ENCODE measurements at places on chromosomes 7 and 10. TPM values are rescaled to one million over a fixed set of nuclear protein-coding genes. Genes with fewer than 3 reads are reported as not detected.

CHST15 gene
- 11.9 TPM for total RNA-seq

CPA5 gene
- total RNA-seq, result not detected

ARHGEF5 gene
- 1.8 TPM for total RNA-seq

ASIC3 gene
- 5.9 TPM for total RNA-seq

IDI2 gene
- not detected for total RNA-seq

CNPY1 gene
- not detected for total RNA-seq

ZNF655 gene
- 214 TPM for total RNA-seq

MACC1 gene
- total RNA-seq, result 0.26 TPM

CCDC3 gene
- total RNA-seq, result 0.23 TPM

GRCh38 chr10:60446070-60446833, 56.6 kb upstream of the ANK3 start:
- no peaks in the 10 kb centered on the region for H3K27me3 ChIP-seq
- no peak for DNase-seq
- no peak overlapping the region for H3K4me3 ChIP-seq
- H3K27ac ChIP-seq, result no peak overlapping the region
- H3K4me1 ChIP-seq, result peaks cover 3% of the 10 kb centered on the region

- DNase-seq, result no peak
- H3K4me3 ChIP-seq, result no peak overlapping the region
- H3K4me1 ChIP-seq, result no peaks in the 10 kb centered on the region
- no peaks in the 10 kb centered on the region for H3K27me3 ChIP-seq
Observed at GRCh38 chr7:121960678-121961077, 87.7 kb downstream of the PTPRZ1 start.

DNA sequence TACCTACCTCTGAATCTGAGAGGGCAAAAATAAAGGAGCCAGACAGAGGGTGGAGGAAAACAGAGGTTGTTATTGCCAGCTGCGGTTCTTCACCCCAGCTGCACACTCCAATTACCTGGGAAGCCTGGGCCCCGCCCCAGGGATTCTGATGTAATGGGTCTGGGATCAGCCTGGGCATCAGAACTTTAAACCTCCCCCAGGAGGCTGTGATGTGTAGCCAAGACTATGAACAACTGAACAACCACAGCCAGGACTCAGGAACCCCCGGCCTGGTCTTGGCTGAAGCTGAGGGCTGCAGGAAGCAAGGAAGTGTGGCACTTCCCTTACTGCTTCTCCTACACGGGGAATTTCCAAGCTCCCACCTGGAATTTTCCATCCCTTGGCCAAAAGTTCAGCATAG, 89.3 kb downstream of the HIP1 start:
- no peaks in the 10 kb centered on the region for H3K4me1 ChIP-seq
- DNase-seq, result no peak
- no peaks in the 10 kb centered on the region for H3K27me3 ChIP-seq
- no peak overlapping the region for H3K4me3 ChIP-seq

DNA sequence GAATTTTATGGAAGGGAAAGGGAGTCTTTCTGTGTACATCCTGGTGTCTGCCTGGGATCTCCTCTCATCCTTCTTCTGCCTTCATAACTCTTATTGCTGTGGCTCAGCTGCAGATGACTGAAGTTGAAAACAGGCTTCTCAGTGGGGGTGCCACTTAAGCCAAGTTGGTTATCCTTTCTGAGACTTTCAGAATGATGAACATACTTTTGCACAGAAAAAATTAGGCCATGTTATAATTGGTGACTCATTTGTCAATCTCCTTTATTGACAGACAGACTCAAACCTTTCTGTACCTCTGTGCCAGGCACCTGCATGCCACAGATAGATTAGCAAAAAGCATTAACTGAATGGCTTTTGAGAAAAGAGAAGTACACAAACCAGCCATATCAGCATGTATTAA, 430.3 kb downstream of the SORCS1 start:
- no peak for DNase-seq
- no peaks in the 10 kb centered on the region for H3K36me3 ChIP-seq
- H3K4me3 ChIP-seq, result no peak overlapping the region
- H3K27ac ChIP-seq, result no peak overlapping the region
- no peaks in the 10 kb centered on the region for H3K4me1 ChIP-seq

DNA sequence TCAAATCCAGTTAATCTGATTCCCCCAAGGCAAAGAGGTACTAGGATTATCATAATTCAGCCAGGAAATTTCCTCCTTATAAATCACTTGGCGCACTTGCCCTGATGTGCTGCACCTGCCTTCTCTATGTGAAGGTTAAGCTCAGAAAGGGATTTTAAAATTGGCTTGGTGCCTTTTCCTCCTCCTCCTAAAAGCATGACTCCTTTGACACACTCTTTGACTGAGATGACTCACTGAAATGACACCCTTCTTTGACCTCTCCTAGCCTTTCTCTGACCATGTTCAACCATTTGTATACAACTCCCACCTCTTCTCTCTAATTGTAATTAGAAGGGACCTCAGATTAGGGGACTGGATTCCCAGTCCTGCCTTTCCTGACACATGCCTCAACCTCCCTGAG, 46.5 kb downstream of the ABLIM1 start:
- no peak for DNase-seq
- no peaks in the 10 kb centered on the region for H3K27me3 ChIP-seq
- no peaks in the 10 kb centered on the region for H3K4me1 ChIP-seq
- no peak overlapping the region for H3K27ac ChIP-seq

GRCh38 chr7:35848725-35849124, 47.9 kb downstream of the SEPTIN7 start:
- H3K27me3 ChIP-seq, result no peaks in the 10 kb centered on the region
- peaks cover 10% of the 10 kb centered on the region for H3K4me1 ChIP-seq
- no peak for DNase-seq
- peaks cover 37% of the 10 kb centered on the region for H3K36me3 ChIP-seq
- H3K27ac ChIP-seq, result no peak overlapping the region

- peaks cover 11% of the 10 kb centered on the region for H3K4me1 ChIP-seq
- no peak for DNase-seq
- no peaks in the 10 kb centered on the region for H3K36me3 ChIP-seq
- no peak overlapping the region for H3K27ac ChIP-seq
Observed at GRCh38 chr7:55965805-55966421, 1.5 kb downstream of the NIPSNAP2 start.

DNA sequence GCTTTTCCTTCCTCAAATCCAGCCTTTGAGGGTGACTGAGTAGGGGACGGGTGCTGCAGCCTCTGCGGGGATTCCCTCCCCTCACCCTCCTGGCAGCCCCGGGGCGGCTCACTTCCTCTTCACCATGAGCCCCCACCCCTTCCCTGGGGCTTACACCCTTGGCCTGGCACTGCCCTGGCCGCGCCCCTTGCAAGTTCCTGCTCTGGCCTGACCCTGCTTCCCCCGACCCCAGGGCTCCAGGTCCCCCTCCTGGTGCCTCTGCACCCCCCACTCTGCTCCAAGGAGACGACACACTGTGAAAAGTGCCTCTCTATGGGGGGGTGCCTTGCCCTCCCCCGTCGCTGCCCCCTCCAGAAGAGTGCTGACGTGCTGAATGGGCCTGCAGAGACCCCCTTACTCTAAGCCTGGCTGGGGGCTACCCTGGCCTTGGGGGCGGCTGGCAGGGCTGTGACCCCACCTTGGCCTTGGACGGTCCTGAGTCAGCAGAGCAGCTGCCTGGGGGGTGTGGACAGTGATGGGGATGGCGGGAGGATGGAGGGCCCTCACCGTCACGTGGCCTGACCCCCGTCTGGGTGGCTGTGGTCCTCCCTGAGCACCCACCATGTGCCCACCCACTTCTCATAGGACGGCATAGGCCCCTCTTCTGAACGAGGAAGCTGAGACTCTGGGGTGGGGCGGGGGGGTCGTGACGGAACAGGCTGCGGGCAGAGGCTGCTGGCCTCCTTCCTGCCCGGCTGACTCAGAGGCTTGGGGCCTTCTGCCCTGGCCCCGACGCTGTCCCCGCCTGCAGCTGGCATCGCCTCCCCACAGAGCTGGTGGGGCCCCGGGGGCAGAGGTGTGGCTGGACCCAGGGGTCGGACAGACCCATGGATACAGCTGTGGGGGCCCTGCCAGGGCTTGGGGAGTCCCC, 9.8 kb downstream of the LFNG start:
- peak overlapping the region; percentile 94 for H3K27ac ChIP-seq
- peaks cover 72% of the 10 kb centered on the region for H3K4me1 ChIP-seq
- peaks cover 40% of the 10 kb centered on the region for H3K36me3 ChIP-seq
- peak; percentile 71 for DNase-seq

DNA sequence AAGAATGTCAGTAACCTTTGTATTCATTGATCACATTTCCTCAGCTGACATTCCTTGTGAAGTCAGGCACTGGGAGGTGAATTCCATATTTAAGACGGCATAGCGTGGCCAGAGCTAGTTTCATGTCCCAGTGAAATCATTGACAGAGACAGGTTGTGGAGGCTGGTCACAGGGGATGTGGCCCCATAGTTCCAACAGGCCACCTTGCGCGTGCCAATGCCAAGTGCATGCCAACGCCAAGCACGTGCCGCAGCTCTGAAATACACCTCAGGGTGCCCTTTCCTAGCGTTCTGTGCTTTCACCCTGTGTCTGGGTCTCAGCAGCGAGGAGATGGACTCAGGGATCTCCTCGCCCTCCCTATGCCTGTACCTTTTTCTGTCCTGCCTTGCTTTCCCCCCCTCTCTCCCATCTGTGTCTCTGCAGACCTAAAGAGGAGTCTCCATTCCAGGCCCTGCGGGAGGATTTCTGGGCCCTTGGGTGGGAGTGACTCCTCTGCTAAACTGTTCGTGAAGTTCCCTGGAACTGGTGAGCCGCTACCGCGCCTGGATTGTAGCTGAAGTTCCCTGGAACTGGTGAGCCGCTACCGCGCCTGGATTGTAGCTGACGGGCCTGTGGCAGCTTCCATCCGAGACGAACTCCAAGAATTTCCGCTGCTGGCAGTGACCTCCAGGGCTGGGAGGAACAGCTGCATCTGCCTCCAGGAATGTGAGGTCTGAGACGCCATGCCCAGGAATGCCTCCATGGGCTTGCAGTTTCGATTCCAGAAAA, 19.7 kb downstream of the AQP1 start:
- no peak for DNase-seq
- H3K27me3 ChIP-seq, result no peaks in the 10 kb centered on the region
- H3K4me3 ChIP-seq, result no peak overlapping the region
- H3K27ac ChIP-seq, result no peak overlapping the region
- H3K36me3 ChIP-seq, result no peaks in the 10 kb centered on the region

DNA sequence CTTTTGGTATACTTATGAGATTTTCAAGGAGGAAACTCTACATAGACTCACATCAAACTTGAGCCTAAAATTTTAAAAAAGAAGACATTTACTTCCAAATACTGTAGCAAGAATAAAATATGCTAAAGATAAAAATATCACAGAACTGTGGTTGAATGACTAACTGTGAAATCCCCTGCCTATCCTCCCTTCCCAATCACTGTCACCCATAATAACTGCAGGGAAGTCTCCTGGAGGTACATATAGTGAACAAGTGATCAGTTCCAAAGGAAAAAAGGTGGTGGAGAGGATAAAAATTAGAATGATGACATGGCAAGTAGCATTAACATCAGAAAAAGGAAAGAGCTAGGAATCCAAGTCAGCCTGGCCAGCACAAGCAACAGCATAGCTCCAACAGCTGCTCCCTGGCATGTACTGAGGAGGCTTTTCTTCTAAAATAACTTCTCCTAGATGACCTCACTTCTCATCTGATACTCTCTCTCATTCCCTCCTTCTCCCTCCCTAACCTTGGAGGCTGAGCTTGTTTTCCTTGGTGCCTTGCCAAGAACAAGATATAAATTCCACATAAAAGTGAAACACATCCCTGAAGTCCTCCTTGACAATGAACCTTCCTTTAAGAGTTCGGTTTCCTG, 124.0 kb downstream of the IQUB start:
- no peaks in the 10 kb centered on the region for H3K27me3 ChIP-seq
- H3K36me3 ChIP-seq, result no peaks in the 10 kb centered on the region
- H3K4me3 ChIP-seq, result no peak overlapping the region
- DNase-seq, result no peak
- no peaks in the 10 kb centered on the region for H3K4me1 ChIP-seq
- H3K27ac ChIP-seq, result no peak overlapping the region

- no peaks in the 10 kb centered on the region for H3K27me3 ChIP-seq
- H3K4me1 ChIP-seq, result peaks cover 11% of the 10 kb centered on the region
- DNase-seq, result no peak
- H3K36me3 ChIP-seq, result no peaks in the 10 kb centered on the region
- H3K27ac ChIP-seq, result no peak overlapping the region
- H3K4me3 ChIP-seq, result no peak overlapping the region
Observed at GRCh38 chr10:124520558-124521428, 59.2 kb downstream of the LHPP start.

- no peak overlapping the region for H3K27ac ChIP-seq
- H3K4me3 ChIP-seq, result no peak overlapping the region
- H3K36me3 ChIP-seq, result no peaks in the 10 kb centered on the region
- no peaks in the 10 kb centered on the region for H3K4me1 ChIP-seq
- H3K27me3 ChIP-seq, result no peaks in the 10 kb centered on the region
- no peak for DNase-seq
Observed at GRCh38 chr7:125664625-125665024, 735.0 kb upstream of the POT1 start.

- H3K36me3 ChIP-seq, result no peaks in the 10 kb centered on the region
- H3K27me3 ChIP-seq, result no peaks in the 10 kb centered on the region
- DNase-seq, result no peak
- peaks cover 6% of the 10 kb centered on the region for H3K4me1 ChIP-seq
- H3K27ac ChIP-seq, result no peak overlapping the region
Observed at GRCh38 chr10:95279042-95279820, 11.6 kb downstream of the PDLIM1 start.

DNA sequence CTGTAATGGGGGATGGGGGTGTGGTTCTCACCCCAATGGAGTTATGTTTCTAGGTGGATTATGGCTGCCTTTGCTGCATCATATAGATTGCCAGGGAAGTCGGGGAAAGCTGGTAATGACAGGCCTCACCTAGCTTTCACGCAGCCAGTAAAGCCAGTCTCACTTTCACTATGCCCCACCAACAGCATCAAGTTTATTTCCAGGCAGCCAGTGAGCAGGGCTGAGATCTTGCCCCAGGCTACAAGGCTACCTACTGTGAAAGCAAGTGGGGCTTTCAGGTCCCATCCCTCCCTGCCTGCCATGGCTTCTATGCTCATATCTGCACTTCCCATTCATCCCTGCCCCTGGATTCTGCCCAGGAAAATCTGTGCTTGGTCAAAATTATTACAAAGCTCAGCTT, 61.7 kb upstream of the NXPH1 start:
- no peaks in the 10 kb centered on the region for H3K4me1 ChIP-seq
- H3K36me3 ChIP-seq, result no peaks in the 10 kb centered on the region
- no peaks in the 10 kb centered on the region for H3K27me3 ChIP-seq
- H3K4me3 ChIP-seq, result no peak overlapping the region

- peak overlapping the region; percentile 57 for H3K4me3 ChIP-seq
- DNase-seq, result no peak
- H3K27me3 ChIP-seq, result no peaks in the 10 kb centered on the region
Observed at GRCh38 chr7:73520673-73521635, 1.1 kb downstream of the BAZ1B start.

- no peaks in the 10 kb centered on the region for H3K4me1 ChIP-seq
- no peaks in the 10 kb centered on the region for H3K27me3 ChIP-seq
- DNase-seq, result no peak
- H3K27ac ChIP-seq, result no peak overlapping the region
Observed at GRCh38 chr7:133662276-133662675, 409.4 kb downstream of the EXOC4 start.

- no peak overlapping the region for H3K27ac ChIP-seq
- no peaks in the 10 kb centered on the region for H3K36me3 ChIP-seq
- no peak for DNase-seq
- H3K4me1 ChIP-seq, result no peaks in the 10 kb centered on the region
- no peak overlapping the region for H3K4me3 ChIP-seq
- H3K27me3 ChIP-seq, result no peaks in the 10 kb centered on the region
Observed at GRCh38 chr10:83373671-83374070, 765.6 kb upstream of the GHITM start.

All from natural killer cell (primary cell).